Stimulated activated CD8-positive, alpha-beta memory T cell treated with anti-CD3 and anti-CD28 coated beads, Interleukin-7, amount 100 ng/mL, for 4 hours (primary cell): ENCODE measurements at places on chromosomes 5 and 9.

- no peak for DNase-seq
Measured at GRCh38 chr9:22073349-22073748, 64.2 kb upstream of the CDKN2B start.

DNA sequence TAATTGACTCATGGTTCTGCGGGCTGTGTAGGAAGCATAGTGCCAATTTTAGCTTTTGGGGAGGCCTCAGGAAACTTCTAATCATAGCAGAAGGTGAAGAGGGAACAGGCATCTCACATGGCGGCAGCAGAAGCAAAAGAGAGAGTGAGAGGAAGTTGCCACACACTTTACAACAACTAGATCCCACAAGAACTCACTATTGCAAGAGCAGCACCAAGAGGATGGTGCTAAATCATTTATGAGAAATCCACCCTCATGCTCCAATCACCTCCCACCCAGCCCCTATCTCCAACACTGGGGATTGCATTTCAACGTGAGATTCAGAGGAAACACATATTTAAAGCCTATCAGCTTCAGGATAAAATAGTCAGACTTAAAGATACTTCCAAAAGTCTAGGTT lies 36.1 kb upstream of the LPAR1 start:
- DNase-seq, result no peak

DNA sequence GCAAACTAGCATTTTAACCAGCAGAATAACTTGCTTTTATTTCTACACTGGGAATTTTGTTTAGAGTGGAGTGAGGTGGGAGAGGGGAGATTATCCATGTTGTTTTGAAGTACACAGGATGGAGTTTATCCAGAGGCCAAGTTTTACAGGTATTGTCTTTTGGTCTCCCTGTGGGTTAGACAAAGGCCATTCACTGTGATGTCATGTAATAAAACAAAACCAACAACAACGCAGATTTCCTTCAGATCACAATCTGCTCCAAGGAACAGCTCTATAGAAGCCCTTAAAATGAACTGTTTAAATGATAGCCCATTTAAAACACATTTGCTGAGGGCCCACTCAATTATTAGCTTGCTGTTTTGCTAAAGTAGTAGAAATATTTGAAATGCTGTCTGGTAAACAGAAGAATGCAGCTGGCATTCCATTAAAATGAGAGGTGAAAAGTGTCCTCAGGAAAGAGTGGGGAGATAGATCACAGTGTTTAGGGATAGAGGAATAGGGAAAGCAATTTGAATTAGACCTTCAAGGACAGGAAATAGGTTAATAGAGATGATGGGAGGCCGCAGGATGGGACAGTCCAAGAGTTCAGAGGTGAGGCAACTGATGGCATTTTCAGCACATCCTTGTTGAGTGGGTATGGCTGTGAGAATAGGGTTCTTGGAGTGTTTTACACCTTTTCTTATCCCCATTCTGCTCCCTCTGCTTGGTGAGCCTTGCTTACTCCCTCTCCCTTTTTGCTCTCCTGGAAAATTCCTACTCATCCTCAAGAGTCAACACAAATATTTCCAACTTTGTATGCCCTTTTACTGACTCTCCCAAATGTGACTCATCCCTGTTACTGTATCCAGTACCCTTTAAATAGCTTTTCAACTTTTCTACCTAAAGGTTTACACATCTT lies 140.1 kb upstream of the NR3C1 start:
- DNase-seq, result no peak

DNA sequence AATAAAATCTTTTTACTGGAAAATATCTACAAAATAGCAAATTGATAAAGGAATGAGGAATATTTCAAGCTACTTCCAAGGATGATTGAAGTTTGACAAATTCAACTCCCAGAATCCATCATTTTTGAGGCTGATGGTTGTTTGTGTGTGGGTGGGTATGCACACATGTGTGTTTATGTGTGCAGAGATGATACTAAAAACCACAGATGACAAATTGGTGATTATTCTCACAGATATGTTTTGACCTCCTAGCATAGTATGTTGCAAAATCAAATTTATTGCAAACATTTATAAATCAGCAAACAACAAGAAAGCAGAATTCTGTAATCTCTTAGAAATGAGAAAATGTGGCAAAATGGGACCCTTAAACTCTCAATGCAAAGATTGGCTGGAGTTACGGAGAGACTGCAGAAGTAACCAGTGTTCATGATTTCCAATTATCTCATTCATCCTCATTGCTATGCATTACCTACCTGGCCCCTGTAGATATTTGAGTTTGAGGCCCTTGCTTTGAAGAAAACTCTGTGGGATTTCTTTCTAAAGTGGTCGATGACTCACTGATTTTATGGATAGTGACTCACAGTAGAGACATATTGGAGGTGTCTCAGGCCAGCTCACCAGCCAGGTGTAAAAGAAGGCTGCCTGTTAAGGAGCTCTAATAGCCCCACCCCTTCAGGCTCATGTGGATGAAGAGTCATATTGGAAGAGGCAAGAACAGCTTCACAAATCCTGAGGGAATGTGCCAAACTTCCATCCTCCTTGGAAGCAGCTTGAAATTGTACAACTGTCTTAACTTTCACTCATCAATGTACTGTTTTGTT lies 44.6 kb upstream of the TMC1 start:
- DNase-seq, result peak; percentile 32

GRCh38 chr5:126363658-126364057 lies 59.6 kb upstream of the GRAMD2B start:
- no peak for DNase-seq

GRCh38 chr9:24793787-24794186 lies 248.1 kb upstream of the IZUMO3 start:
- DNase-seq, result no peak

- DNase-seq, result no peak
Measured at GRCh38 chr5:122405751-122406150, 93.7 kb downstream of the SNCAIP start.

- DNase-seq, result no peak
Measured at GRCh38 chr5:67047160-67047559, 149.4 kb downstream of the CD180 start.

DNA sequence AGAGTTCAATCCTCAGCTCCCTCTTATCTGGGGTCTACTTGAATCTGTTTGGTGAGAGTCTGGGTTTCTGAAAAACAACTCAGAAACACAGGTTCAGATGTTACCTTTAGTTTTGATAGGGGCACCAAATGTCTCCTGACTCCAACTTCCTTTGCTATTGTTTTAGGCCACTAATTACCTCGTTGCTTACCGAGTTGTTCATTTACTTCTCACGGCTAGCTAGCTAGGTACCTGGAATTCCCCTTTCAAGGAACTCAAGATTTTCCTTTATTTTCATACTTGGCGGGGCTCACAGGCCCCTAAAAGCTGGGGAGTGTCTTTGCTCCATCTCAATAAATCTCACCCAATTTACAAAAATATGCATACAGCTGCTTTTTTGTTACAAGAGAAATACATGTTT lies 111.4 kb downstream of the SLC28A3 start:
- DNase-seq, result no peak

DNA sequence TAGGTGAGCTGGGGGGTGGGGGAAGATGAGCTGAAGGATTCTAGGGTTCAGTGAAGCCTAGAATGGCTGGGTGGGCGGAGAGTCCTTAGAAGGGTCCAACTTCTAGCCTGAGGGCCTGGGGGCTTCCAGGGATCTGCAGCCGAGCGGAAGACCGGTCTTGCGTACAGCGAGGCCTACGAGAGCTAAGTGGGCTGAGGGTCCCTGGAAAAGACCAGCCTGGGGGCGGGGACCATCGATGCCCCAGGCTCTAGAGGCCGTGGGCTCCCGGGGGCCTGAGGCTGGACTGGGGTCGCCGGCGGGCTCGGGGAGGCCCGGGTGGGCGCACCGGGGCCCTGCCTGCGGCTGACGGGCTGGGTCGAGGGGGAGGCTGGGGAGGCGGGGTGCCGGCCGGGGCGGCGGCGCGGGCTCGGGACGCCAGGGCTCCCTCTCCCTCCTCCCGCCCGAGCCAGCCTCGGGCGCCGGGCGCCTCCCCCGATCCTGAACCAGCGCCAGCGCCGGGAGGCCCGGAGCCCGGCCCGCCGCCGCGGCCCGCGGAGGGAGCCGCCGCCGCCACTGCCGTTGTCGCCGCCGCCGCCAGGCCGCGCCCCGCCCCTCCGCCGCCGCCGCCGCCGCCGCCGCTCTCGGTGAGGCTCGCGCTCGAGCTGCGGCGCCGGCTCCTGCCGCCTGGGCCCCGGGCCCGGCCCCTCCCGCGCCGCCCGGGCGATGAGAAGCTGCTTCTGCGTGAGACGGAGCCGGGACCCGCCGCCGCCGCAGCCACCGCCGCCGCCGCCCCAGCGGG lies at the start of gene MVB12B:
TSS of gene MVB12B (plus strand) at position 602 of the 778 bp plus-strand sequence. CDS start at position 703, 101 bp downstream.
- no peak for DNase-seq
